Effector memory CD8-positive, alpha-beta T cell (primary cell): ENCODE measurements at places on chromosomes 12 and 14.

GRCh38 chr12:226401-226800 lies 12.4 kb upstream of the SLC6A12 start:
- no peak for DNase-seq

GRCh38 chr12:23253191-23253590 lies 628.2 kb downstream of the ETNK1 start:
- no peak for DNase-seq

DNA sequence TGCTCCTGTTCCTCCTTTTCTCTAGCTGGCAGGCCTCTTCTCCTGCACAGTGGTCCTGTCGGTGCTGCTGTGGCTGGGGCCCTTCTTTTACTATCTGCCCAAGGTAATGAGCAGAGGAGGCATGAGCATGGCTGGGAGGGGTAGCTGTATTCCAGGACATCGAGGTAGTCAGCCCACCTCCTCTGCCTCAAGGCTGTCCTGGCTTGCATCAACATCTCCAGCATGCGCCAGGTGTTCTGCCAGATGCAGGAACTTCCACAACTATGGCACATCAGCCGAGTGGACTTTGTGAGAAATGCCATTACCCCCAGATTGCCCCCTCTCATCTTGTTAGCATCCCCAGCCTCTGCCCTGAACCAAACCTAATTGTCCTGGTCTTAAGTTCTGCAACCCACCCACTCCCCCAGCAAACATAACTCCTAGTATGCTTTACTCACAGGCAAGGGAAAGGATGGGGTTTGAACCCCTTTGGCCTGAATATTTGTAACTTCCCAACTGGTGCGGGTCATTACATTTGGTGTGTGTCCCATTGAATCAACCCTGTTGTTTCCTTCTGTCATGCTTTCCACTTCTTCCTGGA lies 9.1 kb downstream of the B4GALNT1 start:
- DNase-seq: no peak

DNA sequence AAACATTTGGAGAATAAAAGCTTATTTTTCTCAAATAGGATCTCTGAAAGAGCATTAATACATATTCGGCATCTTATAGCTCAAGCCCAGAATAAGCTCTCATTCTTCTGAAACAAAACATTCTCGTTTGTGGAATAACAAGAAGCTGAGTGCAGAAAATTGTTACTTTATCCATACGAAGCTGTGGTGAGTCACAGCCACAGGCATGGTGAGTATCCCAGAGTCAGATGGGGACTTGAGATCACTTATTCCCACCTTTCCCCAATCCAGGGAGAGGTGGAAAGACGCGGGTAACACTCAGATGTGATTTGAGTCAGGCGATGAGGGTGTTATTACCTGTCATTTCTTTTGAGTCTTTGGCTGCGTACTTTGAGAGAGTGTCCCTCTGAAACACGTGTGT lies 214.6 kb upstream of the TMEM132C start:
- DNase-seq: no peak

DNA sequence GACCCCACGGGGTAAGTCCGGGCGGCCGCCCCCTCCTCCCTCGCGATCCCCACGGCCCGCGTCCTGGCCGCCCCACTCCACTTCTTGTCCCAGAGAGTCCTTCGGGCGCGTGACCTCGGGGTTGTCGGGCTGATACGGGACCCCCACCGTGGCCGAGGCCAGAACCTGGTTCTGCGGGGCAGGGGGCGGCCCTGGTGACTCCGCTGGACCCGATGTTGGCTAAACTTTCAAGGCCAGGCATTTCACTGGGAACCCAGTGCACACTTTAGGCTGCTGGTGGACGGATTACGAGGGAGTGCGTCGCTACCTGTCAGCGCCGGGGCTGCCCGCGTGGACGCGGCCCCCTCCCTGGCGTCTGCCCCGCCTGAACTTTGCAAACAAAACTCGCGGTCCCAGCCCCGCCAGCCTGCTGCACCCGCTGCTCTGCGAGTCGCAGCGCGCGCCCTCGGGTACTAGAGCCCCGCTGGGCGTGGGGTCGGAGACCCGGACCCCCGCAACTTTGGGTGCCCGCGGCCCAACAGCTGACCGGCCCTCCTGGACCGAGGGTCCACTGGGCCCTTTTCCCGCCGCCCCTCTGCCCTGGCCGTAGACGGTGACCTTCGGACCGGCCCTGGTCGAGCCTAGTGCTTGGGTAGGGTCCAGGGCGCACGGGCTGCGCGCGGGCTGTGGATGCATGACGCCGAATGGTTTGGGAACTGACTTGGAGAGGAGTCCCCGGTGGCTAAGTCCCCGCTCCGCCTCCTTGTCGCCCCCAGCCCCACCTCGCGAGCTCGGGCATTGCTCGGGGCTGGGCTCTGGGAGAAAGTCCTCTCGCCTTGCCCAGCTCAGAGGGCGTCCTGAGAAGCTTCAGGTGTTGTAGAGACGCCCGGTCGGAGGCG lies 624 bp downstream of the RIN3 start:
- DNase-seq: peak; percentile 37

DNA sequence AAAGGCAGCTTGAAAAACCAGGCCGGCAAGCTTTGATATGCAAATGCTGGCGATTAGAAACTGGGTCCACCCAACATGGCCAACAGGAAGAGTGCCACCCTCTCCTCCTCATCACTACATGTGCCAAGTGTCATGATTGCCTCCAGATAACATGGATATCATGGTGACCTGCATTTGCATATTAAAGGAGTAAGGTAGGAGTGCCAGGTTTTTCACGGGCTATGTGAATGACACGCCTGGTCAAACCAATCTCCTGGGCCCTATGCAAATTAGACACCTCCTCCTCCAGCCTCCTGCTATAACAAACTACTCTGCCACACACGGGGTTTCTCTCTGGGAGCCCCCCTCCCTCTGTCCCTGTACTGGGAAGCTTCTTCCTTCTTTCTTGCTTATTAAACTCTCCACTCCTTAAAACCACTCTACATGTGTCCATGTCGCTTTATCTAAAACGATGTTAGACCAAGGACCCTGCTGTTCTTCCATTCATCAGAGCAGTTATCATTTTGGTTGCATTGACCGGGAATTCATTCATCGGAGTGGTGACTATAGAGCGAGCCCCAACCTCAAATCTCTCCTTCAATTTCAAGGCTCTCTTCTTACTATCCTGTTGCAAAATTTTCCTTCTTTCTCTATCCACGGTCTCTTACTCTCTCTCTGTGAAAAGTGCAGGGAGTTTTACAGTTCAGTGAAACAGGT lies 27.5 kb downstream of the APOBEC1 start:
- no peak for DNase-seq

GRCh38 chr12:31896514-31897039 lies 62.6 kb upstream of the RESF1 start:
- DNase-seq: peak; percentile 90

DNA sequence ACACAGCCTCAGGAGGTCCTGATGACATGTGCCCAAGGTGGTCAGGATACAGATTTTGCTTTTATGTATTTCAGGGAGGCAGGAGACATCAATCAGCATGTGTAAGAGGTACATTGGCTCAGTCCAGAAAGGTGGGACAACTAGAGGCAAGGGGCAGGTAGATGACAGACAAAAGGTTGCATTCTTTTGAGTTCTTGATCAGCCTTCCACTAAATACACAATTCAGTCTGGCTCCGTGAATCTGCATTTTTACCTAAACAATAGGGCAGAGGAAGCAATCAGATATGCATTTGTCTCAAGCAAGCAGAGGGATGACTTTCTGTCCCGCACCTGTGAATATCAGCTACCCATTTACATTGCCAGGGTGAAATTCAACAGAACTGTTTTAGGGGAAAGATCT lies 178.6 kb downstream of the KSR2 start:
- DNase-seq: no peak

GRCh38 chr14:100679707-100680438 lies 46.8 kb upstream of the DLK1 start:
- no peak for DNase-seq

DNA sequence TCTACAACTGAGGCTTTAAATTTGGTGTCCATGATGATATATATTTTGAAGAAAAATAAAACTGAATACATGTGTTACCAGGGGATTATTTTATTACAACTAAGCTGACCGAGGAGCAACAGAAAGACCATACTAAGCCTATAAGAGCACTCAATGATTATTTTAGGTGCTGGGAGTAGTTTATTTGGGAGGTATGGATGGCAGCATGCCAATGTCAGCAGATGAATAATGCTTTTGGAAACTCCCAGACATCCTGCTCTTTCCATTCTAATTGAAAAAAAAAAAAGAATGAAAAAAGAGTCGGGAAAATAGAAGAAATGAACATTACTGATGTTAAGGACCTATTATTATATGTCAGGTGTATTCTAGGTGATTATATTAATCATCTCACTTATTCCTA lies 441.2 kb downstream of the BTG1 start:
- no peak for DNase-seq
